ENCODE measurements at places on chromosomes 13 and 19. TPM values are rescaled to one million over a fixed set of nuclear protein-coding genes. Genes with fewer than 3 reads are reported as not detected.

The ZSCAN22 gene
- 6.3 TPM for total RNA-seq

The LHFPL6 gene
- total RNA-seq = not detected

- DNase-seq = no peak
Measured at GRCh38 chr19:29590278-29590677, 15.8 kb upstream of the POP4 start.

The CLEC17A gene
- 0.17 TPM for total RNA-seq

GRCh38 chr13:74710006-74710405 is 575.8 kb upstream of the KLF12 start:
- DNase-seq = no peak

The CPAMD8 gene
- total RNA-seq = 0.42 TPM

GRCh38 chr13:112603641-112604225 is 15.8 kb upstream of the TUBGCP3 start:
- DNase-seq = no peak

- no peak for DNase-seq
Measured at GRCh38 chr19:42487032-42487797, 41.1 kb downstream of the CEACAM1 start.

GRCh38 chr19:55406826-55407549 is 600 bp downstream of the UBE2S start:
- no peak for DNase-seq

All from activated naive CD8-positive, alpha-beta T cell treated with anti-CD3 and anti-CD28 coated beads, Interleukin-2, amount 10 ng/mL, durations not matched to agents 7 days and 5 days (primary cell).